ENCODE measurements at places on chromosomes 2 and 18.

DNA sequence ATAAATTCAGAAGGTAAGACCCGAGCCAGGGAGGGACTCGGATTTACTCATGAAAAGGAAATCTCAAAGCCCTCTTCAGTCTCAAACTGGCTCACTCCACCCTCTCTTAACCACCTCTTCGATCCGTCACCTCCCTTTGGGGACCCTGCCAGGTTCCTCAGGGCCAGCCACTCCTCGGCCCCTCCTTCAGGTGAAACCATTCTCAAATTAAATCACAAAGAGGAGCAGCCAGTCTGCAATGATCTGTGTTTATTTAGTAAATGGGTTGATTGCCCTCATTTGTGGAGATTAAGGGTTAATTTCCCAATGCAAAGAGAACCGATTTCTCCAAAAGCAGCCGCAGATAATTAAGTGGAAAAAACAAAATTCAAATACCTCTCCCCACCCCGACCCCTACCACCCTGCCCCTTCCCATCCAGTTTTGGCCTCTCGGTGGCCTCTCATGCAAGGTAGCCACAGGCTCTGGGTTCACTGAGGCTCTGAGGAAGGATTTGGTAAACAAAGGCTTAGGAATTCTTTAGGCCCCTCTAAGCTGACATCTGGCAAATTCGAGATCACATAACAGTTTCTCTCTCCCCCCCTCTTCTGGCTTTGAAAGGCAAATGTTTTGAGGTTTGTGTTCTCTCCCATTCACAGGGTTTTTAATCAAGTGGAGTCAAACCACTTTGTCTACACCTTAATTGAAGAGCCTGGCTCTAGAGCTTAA is 10.3 kb upstream of the FZD7 start:
- peak; percentile 82 for DNase-seq

- DNase-seq, result no peak
These were observed 24.6 kb upstream of the TLK1 start for GRCh38 chr2:171185165-171185818.

- no peak for DNase-seq
These were observed 550.8 kb upstream of the TNP1 start for GRCh38 chr2:217410681-217410960.

DNA sequence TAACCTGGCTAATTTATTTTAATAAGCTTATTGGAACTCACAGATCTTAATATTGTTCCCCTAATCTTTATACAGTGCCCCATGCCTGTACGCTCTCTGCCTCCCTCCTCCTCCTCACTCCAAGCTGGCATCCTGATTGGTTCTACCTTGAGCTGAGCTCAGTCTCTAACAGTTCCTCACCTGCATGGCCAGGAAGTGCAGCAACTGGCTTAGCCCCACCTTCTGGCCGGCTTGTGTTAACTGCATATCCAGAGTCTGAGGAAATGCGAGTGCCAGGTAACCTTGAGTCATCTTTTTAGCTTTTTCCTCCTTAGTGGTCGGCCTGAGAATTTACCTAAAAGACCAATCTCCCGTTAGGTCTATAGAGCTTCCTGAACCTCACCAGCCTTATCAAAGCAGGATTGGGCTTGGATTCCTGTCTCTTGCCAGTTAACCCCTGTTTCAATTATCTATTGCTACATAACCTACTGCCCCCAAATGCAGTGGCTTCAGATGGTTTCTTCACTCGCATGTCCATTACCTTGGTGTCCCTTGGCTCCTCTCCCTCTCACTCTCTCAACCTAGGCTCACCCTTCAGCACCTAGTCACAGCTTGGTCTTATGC is 89.5 kb upstream of the STK39 start:
- DNase-seq, result peak; percentile 75

DNA sequence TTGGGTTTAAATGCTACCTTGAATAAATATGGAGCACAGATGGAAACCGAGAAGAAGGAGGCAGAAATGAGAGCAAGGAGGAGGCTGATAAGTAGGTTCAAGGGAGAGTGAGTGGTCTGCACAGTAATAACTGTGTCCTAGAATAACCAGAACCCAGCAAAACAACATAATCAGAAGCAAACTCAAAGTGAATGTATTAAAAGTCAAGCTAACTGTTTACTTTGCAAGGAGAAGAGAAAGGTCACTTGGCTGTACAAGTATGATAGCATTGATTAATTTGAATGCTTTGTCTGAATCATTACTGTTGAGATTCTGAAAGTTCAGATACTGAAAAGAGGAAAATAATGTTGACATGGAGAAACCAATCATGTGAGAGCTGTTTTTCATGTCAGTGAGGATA is 258.8 kb downstream of the PLCL1 start:
- no peak for DNase-seq

DNA sequence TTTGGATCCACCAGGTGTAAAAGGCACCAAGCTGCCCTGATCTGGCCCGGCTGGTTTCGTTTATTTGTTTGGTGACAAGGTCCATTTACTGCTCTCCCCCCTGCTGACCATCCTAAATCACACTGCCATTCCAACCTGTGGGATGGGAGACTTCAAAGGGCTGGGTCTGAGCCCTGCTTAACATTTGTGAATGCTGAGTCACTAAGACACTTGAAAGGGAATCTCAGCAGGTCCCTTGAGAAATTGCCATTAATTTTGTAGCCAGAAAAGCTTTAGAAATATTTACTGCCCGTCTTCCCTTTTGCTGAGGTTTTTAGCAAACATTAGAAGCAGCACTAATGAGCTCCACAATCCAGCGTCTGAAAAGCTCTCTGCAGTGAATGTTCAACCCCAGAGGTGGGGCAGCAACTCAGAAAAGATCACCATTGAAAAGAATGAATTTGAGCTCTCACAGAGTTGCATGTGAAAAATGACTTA is 133.8 kb downstream of the ARL4C start:
- DNase-seq, result peak; percentile 40

DNA sequence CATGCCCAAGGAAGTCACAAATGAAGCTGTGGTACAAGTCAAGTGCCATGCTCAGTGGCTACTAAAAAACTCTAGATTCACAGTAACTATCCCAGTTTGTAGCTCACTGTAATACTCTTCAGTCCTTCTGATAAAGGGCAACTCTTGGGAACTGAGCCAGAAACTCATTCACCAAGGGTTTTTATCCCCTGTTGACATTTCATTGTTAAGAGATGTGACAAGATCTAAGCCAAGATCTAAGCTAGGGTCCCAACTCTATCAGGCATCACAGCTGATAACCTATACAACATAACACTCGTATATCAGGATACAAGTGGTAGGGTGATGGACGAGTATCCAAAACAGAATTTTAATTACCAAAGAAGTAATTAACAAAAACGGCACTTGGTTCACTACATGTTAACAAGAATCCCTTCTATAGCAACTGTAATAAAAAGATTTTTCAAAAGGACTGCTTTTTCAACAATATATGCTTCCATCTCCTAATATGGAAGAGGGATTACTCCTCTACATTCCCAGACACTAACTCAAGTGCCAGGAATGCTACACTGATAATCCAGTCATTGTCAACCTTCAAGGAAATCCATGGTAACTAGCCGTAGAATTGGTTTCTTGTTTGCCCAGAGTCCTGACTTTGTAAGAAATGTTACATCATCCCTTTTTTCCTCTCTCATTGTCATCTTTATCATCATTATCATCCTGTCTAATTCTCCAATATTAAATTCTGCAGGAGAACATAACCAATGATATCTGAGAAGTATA is 111.7 kb downstream of the CDH2 start:
- no peak for DNase-seq

DNA sequence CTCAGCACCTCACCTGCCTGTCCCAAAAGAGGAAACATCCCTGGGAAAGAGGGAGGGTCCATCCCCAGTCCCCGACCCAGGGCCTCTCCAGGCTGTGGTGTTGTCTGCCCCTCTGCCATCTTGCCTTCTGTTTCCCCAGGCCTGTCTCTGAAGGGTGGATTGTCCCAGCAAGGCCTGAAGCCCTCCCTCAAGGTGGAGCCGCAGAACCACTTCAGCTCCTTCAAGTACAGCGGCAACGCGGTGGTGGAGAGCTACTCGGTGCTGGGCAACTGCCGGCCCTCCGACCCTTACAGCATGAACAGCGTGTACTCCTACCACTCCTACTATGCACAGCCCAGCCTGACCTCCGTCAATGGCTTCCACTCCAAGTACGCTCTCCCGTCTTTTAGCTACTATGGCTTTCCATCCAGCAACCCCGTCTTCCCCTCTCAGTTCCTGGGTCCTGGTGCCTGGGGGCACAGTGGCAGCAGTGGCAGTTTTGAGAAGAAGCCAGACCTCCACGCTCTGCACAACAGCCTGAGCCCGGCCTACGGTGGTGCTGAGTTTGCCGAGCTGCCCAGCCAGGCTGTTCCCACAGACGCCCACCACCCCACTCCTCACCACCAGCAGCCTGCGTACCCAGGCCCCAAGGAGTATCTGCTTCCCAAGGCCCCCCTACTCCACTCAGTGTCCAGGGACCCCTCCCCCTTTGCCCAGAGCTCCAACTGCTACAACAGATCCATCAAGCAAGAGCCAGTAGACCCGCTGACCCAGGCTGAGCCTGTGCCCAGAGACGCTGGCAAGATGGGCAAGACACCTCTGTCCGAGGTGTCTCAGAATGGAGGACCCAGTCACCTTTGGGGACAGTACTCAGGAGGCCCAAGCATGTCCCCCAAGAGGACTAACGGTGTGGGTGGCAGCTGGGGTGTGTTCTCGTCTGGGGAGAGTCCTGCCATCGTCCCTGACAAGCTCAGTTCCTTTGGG is 47.2 kb downstream of the BOLA3 start:
- no peak for DNase-seq

- DNase-seq, result no peak
These were observed 49.3 kb upstream of the PAX8 start for GRCh38 chr2:113328043-113328442.

DNA sequence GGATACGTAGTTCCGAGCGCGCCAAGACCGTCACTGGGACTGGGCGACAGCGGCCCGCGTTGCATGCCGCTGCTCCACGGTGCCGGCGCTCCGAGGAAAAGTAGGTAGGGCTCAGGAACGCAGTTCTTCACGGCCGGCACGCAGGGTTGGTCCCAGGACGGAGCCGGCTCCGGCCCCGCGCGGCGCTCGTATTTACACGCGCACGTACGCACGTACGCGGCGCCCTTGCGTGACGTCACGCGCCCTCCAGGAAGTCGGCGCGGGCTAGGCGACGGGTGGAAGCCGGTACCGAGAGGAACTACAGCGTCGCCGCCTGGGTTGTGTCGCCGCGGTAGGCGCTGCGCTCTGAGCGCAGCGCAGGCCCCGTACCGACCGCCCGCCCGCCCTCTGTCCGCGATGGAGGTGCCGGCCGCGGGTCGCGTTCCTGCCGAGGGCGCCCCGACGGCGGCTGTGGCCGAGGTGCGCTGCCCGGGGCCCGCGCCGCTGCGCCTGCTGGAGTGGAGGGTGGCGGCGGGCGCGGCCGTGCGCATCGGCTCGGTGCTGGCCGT is at the start of gene CTDP1:
Gene CTDP1, plus strand, starts transcription at position 252 of the 548 bp plus-strand sequence. Its CDS starts 145 bp downstream, at position 397.
- peak; percentile 92 for DNase-seq

DNA sequence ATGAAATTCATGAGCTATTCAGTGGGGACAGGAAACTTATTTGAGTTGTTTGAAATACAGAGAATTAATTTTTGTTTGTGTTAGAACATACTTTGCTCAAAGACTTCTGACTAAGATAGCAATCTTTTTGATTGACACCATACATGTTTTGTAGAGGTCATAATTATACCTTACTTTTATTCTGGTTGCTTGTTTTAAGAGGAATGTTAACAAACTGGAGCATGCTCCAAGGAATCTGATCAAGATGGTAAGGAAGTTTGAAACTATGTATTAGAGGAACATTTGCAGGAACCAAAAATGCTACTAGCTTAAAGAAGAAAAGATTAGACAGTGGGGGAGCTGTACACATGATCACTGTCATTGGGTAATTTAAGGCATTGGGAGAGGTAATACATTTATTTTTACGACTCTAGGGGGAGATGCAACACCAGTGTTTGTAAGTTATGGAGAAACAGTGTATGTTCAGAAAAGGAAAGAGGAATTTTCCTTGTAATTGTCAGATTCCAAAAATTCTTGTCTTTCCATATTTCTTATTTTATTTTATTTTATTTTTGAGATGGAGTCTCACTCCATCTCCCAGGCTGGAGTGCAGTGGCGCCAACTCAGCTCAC is 8.0 kb downstream of the AGFG1 start:
- no peak for DNase-seq

DNA sequence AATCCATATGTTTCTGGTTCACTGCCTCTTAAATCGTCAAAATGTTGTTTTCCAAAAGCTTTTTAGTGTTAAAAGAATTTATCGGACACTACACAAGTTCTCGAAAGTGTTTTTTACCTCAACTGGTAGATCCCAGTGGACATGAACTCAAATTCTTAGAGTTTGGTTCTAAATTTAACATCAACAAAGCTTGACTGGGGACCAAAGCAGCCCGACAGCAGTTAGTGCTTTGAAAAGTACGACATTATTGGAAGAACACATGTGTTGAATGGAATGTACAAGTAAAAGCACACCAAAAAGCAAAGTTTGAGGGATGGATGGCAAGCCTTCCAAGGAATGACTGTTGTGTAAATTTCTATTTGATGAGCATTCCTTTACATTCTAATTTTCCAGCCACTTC is 803.9 kb upstream of the POU3F3 start:
- DNase-seq, result no peak

DNA sequence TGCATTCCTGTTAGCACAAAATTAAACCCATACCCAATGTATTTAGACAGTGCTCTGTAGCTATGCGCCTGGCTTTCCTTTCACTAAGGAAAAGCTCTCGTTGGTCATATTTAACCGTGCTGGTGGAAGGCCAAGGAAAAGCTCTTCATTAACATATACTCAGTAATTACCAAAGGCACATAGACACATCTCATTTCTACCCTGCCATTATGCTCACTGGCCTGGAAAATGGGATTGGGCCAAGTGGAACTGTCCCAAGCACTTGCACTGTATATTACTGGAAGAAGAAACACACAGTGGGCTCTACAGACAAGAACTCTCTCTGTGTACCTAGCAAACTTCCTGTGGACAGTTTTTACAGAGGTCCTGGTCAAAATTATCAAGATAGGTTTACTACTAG is 274.4 kb downstream of the ERBB4 start:
- DNase-seq, result no peak

DNA sequence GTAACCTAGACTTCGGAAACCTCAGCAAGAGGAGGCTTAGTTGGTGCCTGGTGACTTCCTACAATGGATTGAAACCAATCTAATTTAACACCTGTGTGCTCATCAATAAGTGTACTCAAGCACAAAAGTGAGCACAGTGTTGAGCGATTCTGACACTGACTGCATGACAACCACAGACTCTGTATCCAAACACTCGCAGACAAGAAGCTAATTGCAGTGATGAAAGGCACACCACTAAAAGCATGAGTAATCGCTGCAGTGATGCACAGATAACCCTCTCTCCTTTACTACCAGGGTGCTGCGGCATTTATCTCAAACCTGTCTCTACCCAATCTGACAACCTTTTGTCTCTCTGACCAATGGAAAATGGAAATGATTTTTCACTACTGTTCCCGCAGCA is 168.1 kb downstream of the AFF3 start:
- no peak for DNase-seq

DNA sequence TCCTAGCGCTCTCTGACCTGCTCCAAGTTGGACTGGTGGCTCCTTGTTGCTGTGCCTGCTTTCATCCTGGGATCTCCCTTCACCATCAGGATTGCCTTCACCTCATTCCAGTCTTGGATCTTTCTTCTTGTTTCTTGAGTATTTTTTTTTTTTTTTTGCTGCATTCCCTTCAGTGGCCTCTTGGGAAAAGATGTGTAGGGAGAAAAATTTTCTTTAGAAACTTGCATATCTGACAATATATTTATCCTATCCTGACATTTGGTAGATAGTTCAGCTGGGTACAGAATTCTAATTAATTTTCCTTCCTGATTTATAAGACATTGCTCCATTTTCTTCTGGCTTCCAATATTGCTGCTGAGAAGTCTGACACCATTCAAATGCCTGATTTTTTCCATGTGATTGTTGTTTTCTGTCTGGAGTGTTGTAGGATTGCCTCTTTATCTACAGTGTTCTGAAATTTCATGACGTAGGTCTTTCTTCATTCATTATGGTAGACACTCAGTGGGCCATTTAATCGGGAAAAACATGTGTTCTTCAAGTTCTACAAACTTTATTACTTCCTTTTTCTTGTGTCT is 23.0 kb upstream of the IL1A start:
- no peak for DNase-seq
